Activated CD4-positive, alpha-beta T cell treated with anti-CD3 and anti-CD28 coated beads, Interleukin-2, amount 50 U/mL, for 4 hours (primary cell): ENCODE measurements at places on chromosomes 5 and 9.

DNA sequence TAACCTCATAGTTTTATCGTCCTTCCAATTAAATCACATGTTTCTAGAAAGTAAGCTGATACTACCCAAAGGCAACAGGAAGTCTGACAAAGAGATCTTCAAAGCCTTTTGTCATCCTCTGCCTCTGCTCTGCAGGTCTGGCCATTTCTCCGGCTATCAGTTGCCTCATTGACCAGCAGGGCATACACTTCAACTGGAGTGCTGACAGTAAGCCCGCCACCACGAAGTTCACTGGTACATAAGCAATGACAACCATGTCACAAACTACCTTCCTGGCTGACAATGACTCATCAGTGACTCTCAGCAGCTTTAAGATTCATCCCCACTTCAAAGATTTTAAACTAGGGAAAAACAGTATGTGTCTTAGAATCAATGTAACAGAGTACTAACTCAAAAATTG, 20.6 kb downstream of the SPTLC1 start:
- peak; percentile 19 for DNase-seq

GRCh38 chr9:34338665-34339385, 9.5 kb downstream of the NUDT2 start:
- DNase-seq = no peak

DNA sequence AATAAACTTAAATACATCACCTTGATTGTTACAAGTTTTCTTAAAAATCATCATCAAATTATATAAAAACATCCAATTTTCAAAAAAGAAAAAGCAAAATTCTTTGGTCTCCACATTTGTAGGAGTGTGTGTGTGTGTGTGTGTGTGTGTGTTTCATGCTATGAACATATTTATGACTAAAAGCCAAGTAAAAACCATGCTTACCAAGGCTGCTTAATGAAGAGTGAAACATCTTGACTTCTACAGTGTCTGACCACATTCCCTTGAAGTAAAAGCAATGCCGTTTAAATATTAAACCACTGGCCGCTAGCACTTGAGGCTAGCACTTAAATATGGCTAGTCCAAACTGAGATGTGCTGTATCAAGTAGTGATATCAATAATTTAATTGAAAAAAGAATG, 549.1 kb upstream of the CCNG1 start:
- DNase-seq = no peak

- no peak for DNase-seq
Observed at GRCh38 chr5:79872291-79872690, 118.8 kb downstream of the MTX3 start.

GRCh38 chr9:133366435-133366834, 9.4 kb downstream of the SURF4 start:
- no peak for DNase-seq
